Stimulated activated CD4-positive, alpha-beta T cell treated with anti-CD3 and anti-CD28 coated beads, Interleukin-4, amount 100 ng/mL, for 48 hours (primary cell): ENCODE measurements at places on chromosomes 1 and 21.

- no peak for DNase-seq
Measured at GRCh38 chr1:7898962-7899361, 41.7 kb downstream of the TNFRSF9 start.

DNA sequence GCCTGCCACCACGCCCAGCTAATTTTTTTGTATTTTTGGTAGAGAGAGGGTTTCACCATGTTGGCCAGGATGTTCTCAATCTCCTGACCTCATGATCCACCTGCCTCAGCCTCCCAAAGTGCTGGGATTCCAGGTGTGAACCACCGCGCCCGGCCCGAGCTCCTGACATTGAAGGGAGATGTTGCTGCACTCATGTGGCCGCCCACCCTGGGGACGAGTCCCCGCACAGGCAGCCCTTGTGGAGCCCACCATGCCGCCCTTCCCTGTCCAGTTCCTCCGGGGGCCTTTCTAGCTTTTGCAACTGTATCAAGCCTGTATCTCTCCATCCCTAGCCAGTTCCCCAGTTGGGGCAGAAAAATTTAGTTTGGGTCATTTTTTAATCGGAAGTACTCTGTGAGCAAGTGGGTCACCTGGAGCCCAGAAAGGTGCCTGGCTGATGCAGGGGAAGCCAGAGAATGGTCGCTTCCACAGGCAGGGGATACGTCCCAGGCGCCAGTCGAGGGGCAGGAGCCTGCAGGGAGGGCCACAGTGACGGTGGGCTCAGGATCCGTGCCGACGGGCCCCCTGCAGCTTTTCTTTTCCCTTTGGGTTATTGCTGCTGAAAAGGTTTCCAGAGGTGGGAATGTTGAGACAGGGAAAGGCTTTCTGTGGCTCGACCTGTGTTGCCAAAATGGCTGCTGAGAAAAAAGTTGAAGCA, 20.4 kb downstream of the PCNT start:
- DNase-seq: no peak

DNA sequence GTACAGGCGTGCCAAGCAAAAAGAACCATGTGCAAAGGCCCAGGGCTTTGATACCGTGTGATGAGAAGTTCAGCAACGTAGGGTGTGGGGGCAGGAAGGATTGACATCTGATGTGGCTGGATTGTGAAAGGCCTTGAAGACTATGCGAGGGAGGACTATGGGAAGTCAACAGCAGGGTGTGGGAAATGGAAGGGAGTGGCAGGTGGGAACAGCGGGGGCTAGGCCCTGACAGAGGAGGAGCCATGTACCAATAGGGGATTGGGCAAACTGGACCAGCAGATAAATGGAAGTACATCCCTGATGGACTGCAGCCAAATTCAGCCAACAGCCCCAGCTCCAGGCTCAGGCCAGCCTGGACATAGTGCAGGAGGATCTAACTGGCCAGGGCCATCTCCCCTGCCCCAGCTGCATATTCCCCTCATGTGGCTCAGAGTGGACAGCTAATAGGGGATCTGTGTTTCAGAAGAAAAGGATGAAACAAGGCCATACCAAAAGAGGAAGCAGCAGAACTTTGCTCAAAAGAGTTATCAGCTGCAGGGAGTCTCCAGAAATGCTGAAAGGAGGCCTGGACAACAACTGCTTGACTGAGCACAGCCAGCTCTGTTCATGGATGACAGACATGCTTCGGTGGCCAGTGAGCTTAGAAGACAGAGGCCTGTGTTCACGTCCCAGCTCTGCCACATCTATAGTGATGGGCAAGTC, 140.2 kb upstream of the SGIP1 start:
- DNase-seq: no peak

DNA sequence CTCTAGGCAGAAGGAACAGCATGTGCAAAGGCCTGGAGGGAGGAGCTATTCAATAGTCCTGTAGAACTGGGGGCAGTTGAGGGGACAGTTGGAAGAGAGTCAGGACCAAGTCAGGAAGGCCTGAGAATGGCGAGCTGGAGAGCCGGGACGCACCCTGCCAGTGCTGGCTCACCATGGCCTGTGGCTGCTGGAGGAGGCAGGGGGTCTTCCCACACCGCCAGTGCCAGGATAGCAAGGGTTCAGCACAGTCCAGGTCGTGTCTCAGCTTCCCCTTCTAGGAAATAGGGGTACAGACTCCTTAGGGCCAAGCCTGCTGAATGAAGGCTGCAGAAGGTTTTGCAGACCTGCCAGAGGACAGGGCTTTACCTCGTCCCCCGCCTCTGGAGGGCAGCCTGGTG, 7.3 kb downstream of the PODN start:
- no peak for DNase-seq

GRCh38 chr1:178284058-178284457, 190.2 kb downstream of the RASAL2 start:
- DNase-seq: no peak

GRCh38 chr1:26012864-26013263, 8.7 kb upstream of the EXTL1 start:
- no peak for DNase-seq

DNA sequence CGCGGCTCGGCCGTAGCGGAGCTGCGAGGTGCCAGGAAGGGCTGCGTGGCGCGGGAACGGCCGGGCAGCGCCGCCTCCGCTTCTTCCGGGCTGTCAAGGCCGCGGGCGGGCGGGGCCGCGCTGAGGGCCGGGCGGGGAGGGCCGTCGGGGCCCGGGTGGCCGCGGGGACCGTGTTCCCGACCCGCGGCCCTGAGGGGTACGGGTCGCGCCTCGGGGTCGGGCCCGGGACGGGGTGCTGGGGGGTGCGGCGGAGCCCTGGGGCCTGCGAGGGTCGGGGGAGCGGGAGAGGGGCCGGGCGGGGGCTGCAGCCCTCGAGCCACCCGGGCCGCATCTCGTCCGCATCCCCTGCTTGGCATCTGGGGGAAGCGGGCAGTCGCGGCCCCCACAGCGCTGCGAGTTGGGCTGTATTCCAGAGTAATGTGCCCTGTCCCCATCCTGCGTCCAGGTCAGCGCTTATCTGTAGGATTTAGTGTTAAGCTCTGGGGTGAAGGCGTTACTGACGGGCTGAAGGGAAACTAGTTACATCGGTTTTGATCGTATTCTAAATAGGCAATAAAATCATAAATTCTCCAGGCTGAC, 379 bp downstream of the RER1 start:
- DNase-seq: no peak

DNA sequence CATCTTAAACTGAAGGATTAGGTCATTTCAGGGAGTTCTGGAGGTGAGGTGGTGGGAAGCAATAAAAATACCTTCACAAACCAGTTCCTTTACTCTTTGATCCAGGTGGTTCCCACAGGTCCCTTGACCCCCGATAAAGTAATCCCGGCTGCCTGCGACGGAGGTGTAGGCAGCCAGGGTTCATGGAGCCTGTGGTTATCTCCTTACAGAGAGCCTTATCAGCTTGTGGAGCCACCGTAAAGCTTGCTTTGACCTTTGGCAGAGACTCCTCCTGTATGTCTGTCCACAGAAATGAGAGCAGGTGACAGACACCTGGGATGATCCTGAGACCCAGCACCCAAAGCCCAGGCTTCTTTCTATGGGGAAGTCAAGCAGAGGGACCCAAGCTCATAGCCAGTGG, 243.4 kb downstream of the KIF26B start:
- no peak for DNase-seq

GRCh38 chr1:10779841-10780240, 16.6 kb downstream of the CASZ1 start:
- no peak for DNase-seq

- no peak for DNase-seq
Measured at GRCh38 chr1:239587066-239587465, 200.7 kb downstream of the CHRM3 start.
